ENCODE measurements at places on chromosomes 13 and 19. TPM values are rescaled to one million over a fixed set of nuclear protein-coding genes. Genes with fewer than 3 reads are reported as not detected.

GRCh38 chr19:12749938-12750521, 1.6 kb upstream of the BEST2 start:
- peak; percentile 11 for ATAC-seq

GRCh38 chr19:56692206-56692895, 20.8 kb upstream of the ZNF835 start:
- no peak for ATAC-seq

ONECUT3 gene
- total RNA-seq: not detected

ZNF45 gene
- total RNA-seq: 17.8 TPM

SH2D3A gene
- 21.2 TPM for total RNA-seq

DNA sequence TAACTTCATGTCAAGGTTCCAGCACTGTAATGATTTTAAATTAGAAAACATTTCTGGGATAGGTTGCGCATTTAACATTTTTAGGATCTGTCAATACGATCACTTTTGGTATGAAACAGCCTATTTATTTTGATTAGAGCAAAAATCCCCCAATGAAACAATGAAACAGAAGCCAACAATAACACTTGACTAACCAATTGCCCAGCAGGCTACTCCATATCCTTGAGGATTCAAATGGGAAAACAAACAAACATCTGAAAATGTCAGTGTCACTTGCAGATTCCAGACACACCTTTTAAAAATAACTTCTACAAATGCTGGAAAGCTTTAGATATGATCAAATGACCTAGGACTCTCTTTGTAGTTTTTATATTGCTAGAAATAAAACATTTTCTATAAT, 1412.5 kb upstream of the PRR20A start:
- ATAC-seq: no peak

DIAPH3 gene
- 31.0 TPM for total RNA-seq

PGLYRP2 gene
- 0.11 TPM for total RNA-seq

DNA sequence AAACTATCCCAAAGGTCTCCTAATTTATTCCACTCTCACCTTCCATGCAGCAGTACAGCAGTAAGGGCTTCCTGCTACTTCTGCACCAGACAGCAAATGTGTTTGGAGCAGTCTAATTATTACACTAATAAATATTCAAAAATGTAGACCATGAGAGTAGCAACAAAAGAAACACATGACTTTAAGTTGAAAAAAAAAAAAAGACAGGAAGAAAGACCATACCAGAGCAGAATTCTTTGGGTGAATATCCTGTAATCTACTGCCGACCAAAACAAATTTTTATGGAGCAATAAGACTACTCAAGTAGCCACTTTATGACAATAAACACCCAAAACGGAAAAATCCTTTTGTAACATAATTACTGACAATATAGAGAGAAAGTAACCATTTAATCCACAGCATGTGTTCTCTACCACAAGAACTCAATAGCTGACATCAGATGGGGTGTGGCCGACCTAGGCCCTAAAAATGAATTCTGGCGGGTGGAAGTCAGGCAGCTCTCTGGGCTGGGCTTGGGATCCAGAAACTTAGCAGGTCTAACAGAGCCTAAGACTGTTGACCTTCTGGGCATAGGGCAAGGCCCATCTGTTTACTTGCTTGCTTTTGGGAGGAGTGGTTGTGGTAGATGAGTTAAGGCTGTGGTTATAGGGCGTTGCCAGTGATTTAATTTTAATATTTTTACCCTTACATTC, 4.6 kb downstream of the KLF12 start:
- ATAC-seq: no peak

DNA sequence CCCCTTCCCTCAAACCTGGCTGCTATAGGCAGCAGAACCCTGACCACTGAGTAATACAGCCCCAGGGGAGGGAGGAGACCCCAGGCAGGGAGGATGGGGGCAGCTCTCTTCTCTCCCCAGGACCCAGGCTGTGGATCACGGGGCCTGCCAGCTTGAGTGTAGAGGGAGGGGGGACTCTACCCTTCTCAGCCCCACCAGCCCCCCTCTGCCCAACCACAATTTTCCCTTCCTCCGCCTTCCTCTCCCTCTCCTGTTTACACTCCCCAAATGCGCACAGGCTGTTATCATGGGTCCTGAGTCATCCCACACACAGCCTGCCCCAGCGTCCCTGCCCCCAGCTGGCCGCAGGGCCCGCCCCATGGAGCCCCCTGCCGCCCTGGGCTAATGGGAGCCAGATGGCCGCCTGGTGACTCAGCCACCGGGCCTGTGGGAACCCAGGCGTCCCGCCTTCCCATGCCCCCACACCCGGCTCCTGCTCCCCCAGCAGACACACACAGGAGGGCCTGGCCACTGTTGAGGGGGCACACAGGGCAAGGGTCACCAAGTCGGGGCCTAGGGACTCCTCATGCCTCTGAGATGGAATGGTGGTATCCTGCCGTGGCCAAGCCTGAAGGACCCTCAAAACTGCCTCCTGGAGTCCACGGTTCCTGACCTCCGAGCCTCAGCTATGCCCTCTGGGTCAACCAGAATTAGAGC, 13.6 kb downstream of the CCDC97 start:
- ATAC-seq: no peak

RHPN2 gene
- 2.3 TPM for total RNA-seq

- ATAC-seq: no peak
These were observed 166.1 kb downstream of the LIG4 start for GRCh38 chr13:108049211-108049610.

PRSS57 gene
- total RNA-seq: not detected

- ATAC-seq: no peak
These were observed 81.2 kb downstream of the NHLRC3 start for GRCh38 chr13:39119422-39119821.

KLK2 gene
- not detected for total RNA-seq

DNA sequence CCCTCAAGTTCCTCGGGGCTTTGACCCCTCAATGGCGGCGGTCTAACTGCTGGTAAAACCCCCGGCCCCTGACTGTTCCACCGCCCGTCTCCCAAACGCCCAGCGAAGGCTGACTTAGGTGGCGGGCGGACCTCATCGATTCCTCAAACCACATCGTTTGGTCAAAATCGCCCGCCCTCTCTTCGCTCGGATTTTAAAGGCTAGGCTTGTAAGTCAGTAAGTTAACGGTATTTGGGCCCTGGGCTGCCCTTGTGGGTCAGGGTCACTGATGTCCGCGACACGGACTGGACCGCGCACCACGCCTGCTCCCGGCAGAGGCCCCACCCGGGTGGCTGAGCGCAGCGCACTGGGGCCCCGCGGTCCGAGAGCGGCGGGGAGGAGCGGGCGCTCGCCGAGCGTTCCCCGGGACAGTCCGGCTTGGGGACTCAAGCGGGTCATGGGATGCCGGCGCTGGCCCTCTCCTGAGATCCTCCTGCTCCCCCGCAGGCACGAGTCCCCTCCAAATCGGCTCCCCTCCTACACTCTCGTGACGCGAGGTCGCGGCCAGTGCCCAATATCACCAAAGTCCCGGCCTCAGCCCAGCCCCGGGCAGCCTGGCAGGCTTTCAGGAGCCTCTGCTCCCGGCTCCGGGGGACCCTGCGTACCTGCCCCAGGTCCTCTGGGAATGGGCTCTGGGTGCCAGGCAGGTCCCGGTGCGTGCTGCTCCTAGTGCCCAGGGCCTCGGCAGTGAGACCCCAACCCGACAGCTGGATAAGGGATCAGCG, 1.0 kb downstream of the FLT1 start:
- peak; percentile 28 for ATAC-seq

RASGRP4 gene
- 39.4 TPM for total RNA-seq

DNA sequence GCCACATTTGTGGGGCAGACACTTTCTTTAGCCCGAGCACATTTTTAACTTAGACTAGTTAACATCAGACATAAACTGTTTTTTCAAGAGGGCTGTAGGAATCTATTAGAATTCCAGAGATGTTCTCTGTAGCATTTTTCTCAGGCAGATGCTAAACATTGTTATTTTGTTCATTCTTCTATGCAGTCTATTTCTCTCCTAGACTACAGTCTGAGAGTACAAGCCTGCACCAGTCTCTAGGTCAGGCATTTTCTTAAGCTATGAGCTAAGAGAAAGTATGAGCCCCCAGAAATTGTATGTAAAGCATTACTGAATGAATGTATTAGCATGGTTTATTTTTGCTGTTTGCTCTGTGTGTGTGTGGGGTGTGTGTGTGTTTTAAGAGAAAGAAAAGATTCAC, 923 bp upstream of the C13orf42 start:
- no peak for ATAC-seq

DNA sequence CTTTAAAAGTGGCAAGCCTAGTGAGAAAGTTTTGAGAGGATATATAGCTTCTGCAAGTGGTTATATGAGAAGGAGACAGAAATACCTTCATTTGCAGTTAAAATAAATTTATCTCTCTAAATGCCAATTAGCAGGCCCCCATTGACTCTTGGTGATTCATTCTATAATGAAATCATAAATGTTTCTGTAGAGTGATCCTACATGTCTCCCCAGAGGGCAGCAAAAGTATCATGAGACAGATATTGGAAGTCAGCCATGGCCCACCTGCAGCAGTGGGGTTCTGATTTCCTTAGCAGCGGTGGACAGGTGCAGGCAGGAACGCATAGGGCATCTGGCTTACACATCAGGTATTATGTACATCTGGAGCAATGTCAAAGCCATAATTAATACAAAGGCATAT, 385.4 kb upstream of the SLC10A2 start:
- ATAC-seq: no peak

TEX101 gene
- not detected for total RNA-seq

DNA sequence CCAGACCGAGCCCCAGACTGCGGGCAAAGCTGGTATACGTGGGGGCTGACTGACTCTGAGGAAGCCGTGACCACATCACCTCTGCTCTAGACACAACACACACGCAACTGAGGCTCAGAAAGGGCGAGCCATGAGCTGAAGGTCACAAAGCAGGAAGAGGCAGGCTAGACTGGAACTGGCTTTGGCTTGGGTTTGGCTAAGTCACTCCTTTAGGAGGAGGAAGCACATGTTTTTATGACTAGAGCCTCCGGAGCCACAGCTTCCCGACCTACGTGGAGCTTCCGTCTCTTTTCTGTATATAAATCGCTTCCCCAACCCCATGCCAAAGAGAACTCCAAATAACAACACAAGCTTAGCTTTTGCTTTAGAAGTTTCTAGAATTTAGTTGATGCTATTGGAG, 48.0 kb downstream of the RFX2 start:
- peak; percentile 78 for ATAC-seq

ZNF729 gene
- total RNA-seq: not detected

DNA sequence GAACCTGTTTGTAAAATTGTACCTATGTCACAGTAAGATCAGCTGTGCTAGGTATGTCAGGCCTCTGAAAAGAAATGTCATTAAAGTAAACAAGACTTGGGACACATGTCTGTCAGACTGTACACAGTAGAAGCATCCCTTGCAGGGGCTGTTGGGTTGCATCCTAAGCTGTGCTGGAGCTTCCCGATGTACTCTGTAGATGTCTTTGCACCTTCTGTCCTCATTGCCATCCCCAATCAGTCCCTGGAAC, 48.7 kb upstream of the GPR183 start:
- ATAC-seq: no peak

GZMM gene
- total RNA-seq: 30.5 TPM

RGL3 gene
- total RNA-seq: not detected

DNA sequence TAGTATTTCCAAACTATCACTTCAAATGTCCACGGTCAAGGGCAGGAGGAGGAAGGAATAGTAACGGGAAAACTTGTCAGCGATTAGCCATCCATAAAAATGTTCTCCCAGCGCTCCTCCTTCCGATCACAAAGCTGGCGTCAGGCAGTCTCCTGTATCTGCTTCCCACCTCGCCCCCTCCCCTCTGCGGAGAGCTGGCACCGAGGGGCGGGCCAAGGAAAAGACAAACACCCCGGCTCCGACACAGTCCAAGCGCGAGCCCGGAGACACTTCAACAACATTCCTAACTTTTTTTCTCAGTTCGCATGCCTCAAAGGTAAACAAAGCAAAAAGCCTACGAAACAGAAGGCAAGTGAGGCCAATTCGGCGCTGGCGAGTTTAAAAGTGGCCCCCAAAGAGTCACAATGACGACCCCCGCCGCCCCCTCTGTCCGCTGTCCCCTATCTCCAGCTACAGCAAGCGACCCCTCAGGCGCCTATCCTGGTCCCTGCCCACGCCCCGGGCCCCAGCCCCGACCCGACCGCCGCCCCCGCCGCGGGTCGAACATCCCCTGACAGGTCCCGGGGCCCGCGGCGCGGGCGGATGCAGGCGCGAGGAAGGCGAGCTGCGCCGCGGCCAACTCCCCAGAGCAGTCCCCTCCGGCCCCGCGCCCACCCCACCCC, 736 bp downstream of the SMAD9 start:
- peak; percentile 31 for ATAC-seq

GRCh38 chr13:109243311-109243951, 543.0 kb downstream of the IRS2 start:
- no peak for ATAC-seq

DNA sequence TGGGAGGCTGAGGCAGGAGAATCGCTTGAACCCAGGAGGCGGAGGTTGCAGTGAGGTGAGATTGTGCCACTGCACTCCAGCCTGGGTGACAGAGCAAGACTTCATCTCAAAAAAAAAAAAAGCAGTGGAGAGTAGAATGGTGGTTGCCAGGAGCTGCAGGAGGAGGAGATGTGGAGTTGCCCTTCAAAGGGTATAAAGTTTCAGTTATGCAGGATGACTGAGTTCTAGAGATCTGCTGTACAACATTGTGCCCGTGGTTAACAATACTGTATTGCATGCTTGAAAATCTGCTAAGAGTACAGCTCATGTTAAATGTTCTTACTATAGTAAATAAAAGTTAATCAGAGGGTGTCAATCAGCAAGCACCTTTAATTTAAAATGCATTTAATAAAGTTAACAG, 28.4 kb upstream of the LATS2 start:
- peak; percentile 37 for ATAC-seq

GRCh38 chr13:63605962-63606361, 2190.3 kb upstream of the PCDH20 start:
- ATAC-seq: no peak

MIR17HG gene
- total RNA-seq: 19.1 TPM

ZNF229 gene
- total RNA-seq: 0.09 TPM

- no peak for ATAC-seq
These were observed 269.3 kb downstream of the KCNRG start for GRCh38 chr13:50284540-50284939.

DNA sequence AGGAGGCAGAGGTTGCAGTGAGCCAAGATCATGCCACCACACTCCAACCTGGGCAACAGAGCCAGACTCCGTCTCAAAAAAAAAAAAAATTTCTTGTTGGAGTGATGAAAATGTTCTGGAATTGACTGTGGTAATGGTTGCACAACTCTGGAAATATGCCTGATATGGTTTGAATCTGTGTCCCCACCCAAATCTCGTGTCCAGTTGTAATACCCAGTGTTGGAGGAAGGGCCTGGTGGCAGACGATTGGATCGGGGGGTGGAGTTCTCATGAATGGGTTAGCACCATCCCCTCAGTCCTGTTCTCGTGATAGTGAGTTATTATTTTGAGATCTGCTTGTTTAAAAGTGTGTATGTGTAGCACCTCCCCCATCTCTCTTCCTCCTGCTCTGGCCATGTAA, 41.1 kb upstream of the MAP3K10 start:
- no peak for ATAC-seq

DMKN gene
- total RNA-seq: 1.7 TPM

Measured in activated T-helper 17 cell treated with anti-CD3 and anti-CD28 coated beads, Interleukin-2, amount 50 U/mL, for 72 hours (primary cell).